ENCODE measurements at places on chromosomes 5 and 9. TPM values are rescaled to one million over a fixed set of nuclear protein-coding genes. Genes with fewer than 3 reads are reported as not detected.

DNA sequence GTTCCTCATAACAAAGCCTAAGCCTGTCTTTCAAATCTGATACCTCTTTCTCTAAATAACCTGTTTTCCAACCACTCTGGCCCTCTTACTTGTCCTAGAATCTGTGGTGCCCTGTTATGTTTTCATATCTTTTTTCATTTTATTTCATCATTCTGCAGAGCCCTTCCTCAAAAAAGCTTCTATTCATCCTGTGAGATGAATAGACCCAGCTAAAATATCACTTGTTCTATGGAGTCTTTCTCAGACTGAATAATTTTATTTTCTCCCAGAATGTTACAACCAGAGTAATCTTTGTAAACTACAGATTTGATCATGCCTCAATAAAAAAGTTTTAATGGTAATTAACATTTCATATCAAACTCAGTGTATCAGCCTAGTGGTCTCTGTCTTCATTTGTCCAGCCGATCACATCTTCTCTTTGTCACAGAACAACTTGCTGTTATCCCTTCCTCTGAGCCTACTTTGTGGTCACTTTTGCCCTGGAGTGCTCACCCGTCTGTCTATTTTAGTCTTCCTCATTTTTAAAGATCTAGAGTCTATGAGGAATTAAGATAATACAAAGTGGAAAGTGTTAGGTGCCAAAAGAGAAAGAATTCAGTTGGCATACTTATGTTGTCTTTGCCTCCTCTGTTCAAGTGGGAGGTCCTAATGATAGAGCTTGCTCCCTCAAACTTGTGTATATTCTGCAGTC is 77.8 kb downstream of the ZCCHC7 start:
- no peaks in the 10 kb centered on the region for H3K27me3 ChIP-seq
- no peak for DNase-seq
- peaks cover 63% of the 10 kb centered on the region for H3K4me1 ChIP-seq
- no peak overlapping the region for H3K4me3 ChIP-seq
- peaks cover 5% of the 10 kb centered on the region for H3K36me3 ChIP-seq
- no peak overlapping the region for H3K27ac ChIP-seq

DNA sequence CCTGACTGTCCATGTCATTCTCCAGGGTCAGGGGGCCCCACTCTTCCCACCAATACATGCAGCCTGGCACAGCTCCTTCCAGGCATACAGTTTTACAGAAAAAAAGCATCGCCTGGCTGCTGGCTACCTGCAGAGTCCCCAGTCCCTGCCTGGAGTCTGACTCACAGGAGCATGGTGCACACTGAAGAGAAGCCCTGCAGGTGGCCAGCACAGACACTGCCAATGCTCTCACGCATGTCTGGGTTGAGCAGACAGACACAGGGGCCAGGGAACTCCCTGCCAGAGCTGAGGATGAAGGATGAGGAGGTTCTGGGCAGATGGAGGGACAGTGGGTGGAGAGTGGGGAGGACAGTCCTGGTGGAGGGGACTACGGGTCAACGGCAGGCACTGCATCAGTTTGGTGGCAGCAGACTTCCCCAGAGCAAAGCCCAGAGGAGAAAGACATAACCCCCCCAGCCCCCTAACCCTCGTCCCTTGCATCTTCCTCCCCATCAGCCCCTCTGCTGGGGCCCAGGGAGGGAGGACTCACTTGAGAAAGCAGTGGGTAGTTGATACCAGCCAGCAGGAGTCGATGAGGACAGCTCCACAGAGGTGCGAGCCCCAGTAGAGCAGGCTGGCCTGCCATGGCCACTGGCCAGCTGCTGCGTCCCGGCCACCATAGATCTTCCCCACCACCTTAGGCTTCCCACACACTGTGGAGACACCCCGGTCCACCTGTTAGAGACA is 72.9 kb upstream of the SPTLC1 start:
- H3K27ac ChIP-seq: no peak overlapping the region
- 0 out of 2 replicates have a peak, but pooled peaks cover 2% of the 10 kb centered on the region for H3K4me1 ChIP-seq
- no peak overlapping the region for H3K4me3 ChIP-seq
- H3K36me3 ChIP-seq: no peaks in the 10 kb centered on the region
- H3K27me3 ChIP-seq: no peaks in the 10 kb centered on the region
- no peak for DNase-seq

Gene KIF24
- 3.8 TPM for total RNA-seq

GRCh38 chr9:631596-631995 is 209.9 kb upstream of the DMRT1 start:
- no peak for DNase-seq
- H3K27me3 ChIP-seq: no peaks in the 10 kb centered on the region
- no peak overlapping the region for H3K4me3 ChIP-seq
- no peak overlapping the region for H3K27ac ChIP-seq
- H3K4me1 ChIP-seq: peaks cover 27% of the 10 kb centered on the region
- peaks cover 21% of the 10 kb centered on the region for H3K36me3 ChIP-seq

Gene SMC5
- 21.8 TPM for total RNA-seq

Gene MSX2
- 0.73 TPM for total RNA-seq

Gene CTXN3
- not detected for total RNA-seq

DNA sequence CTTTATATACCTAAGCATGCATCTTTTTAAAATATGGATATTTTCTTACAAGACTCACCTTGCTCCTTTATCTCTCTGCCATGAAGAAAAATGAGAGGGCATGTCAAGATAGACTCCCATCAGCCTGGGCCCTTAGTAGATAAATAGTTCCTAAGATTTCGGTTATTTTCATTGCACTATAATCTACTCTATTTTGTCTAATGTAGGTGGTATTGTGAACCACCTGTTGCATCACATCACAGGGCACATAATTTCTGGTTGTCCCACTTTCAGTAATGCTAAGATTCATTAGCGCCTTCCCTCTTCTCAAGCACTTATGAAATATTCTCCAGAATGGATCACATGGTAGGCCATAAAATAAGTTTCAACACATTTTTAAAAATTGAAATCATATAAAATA is 202.5 kb upstream of the ADRA1B start:
- H3K4me3 ChIP-seq: no peak overlapping the region
- DNase-seq: no peak
- H3K27ac ChIP-seq: no peak overlapping the region

DNA sequence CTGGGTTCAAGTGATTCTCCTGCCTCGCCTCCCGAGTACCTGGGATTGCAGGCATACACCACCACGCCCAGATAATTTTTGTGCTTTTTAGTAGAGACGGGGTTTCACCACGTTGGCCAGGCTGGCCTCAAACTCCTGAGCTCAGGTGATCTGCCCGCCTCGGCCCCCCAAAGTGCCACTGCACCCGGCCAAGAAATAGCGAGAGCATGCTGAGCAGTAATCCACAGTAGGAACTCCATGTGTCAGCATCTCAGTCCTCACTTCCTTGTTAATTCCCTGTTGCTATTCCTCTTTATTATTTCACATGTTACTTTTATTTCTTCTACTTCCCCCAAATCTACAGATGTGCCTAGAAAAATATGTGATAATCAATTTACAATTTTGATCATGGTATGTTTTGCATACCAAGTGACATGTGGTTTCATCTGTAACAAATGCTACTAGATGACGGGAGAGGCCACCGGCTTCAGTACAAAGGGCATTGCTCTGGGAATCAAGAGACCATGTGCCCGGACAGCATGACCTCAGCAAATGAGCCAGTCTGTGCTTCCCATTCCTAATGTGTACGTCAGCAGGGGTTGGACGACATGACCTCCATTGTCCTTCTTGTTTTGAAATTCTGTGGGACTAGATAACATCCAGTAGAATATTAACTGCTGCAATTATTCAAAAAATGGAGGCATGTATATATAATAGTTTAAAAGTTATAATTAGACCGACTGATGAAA is 61.6 kb downstream of the FNBP1 start:
- H3K27ac ChIP-seq: peak overlapping the region; percentile 52
- no peaks in the 10 kb centered on the region for H3K27me3 ChIP-seq
- peaks cover 17% of the 10 kb centered on the region for H3K36me3 ChIP-seq
- H3K4me1 ChIP-seq: no peaks in the 10 kb centered on the region
- DNase-seq: no peak

Gene INSL4
- total RNA-seq: not detected

DNA sequence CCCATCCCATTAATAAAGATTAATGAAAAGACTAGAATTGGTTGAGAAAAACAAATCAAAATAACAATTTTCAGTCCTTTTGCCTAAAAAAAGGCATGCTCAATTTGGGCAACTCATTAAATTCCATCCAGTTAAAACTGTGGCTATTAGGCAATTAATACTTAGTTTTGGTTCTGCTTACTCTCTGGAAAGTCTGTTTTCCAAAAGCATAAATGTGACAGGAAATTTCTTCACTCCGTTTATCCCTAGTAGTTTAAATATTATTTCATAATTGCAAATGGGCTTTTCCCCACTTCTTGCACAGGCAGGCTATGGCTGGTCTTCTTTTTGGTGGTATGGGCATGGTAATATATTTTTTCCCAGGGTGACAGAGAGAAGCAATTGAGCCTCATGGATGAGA is 373.3 kb upstream of the KLF4 start:
- H3K4me1 ChIP-seq: peaks cover 3% of the 10 kb centered on the region
- no peaks in the 10 kb centered on the region for H3K36me3 ChIP-seq
- DNase-seq: no peak
- H3K27me3 ChIP-seq: no peaks in the 10 kb centered on the region

Gene MEGF9
- 0.92 TPM for total RNA-seq

- H3K4me3 ChIP-seq: no peak overlapping the region
- no peak overlapping the region for H3K27ac ChIP-seq
- H3K36me3 ChIP-seq: no peaks in the 10 kb centered on the region
- DNase-seq: peak; percentile 54
- H3K27me3 ChIP-seq: no peaks in the 10 kb centered on the region
Observed at GRCh38 chr5:150513375-150514309, 5.7 kb downstream of the NDST1 start.

- peaks cover 4% of the 10 kb centered on the region for H3K36me3 ChIP-seq
- H3K4me3 ChIP-seq: no peak overlapping the region
- DNase-seq: no peak
Observed at GRCh38 chr5:60961685-60962084, 16.7 kb downstream of the NDUFAF2 start.

DNA sequence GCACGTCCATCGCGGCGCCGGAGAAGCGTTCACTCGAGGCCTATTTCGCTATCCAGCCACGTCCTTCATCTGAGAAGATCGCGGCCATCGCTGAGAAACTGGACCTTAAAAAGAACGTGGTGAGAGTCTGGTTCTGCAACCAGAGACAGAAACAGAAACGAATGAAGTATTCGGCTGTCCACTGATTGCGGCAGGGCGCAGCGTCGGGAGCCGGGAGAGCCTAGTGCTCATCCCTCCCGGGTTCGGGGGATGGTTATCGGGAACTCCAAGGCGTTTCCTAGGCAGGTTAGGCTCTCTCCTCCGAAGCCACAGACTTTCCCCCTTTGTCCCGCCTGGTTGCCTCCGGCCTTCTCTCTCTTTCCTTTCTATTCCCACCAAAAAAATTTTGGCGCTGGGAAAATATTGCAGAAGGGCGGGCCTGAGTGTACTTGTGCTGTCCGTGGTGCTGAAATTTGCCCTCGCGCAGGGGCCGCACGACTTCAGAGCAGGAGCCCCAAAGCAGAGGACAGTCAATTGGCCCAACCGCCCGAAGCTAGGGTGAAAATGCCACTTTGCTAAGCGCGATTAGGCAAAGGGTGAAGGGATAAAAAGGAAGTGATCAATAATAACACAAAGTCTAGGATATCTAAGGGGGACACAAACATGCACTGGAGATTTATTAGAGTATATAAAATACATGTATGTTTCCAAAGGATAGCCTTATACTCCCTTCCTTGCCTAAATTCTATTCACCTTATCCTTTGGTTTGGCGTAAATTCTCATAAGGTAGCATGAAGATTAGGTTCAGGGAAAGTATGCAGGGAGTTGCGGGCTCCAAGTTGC is 1.8 kb downstream of the POU4F3 start:
- H3K4me3 ChIP-seq: peak overlapping the region; percentile 77
- H3K36me3 ChIP-seq: no peaks in the 10 kb centered on the region
- H3K27ac ChIP-seq: no peak overlapping the region
- H3K4me1 ChIP-seq: peaks cover 64% of the 10 kb centered on the region
- DNase-seq: peak; percentile 81

Gene GLRA1
- not detected for total RNA-seq

- no peaks in the 10 kb centered on the region for H3K4me1 ChIP-seq
- no peaks in the 10 kb centered on the region for H3K27me3 ChIP-seq
- peak overlapping the region; percentile 54 for H3K27ac ChIP-seq
Observed at GRCh38 chr9:128625391-128626146, 31.1 kb downstream of the DYNC2I2 start.

Gene DPP7
- 38.9 TPM for total RNA-seq

Gene ARSI
- total RNA-seq: 5.9 TPM

GRCh38 chr5:95773335-95774059 is 42.4 kb downstream of the RHOBTB3 start:
- H3K27ac ChIP-seq: no peak overlapping the region
- DNase-seq: no peak
- no peak overlapping the region for H3K4me3 ChIP-seq

GRCh38 chr5:133228316-133228715 is 176.5 kb downstream of the HSPA4 start:
- H3K27me3 ChIP-seq: no peaks in the 10 kb centered on the region
- H3K4me3 ChIP-seq: no peak overlapping the region
- no peaks in the 10 kb centered on the region for H3K36me3 ChIP-seq
- no peak overlapping the region for H3K27ac ChIP-seq
- H3K4me1 ChIP-seq: peaks cover under 1% of the 10 kb centered on the region

DNA sequence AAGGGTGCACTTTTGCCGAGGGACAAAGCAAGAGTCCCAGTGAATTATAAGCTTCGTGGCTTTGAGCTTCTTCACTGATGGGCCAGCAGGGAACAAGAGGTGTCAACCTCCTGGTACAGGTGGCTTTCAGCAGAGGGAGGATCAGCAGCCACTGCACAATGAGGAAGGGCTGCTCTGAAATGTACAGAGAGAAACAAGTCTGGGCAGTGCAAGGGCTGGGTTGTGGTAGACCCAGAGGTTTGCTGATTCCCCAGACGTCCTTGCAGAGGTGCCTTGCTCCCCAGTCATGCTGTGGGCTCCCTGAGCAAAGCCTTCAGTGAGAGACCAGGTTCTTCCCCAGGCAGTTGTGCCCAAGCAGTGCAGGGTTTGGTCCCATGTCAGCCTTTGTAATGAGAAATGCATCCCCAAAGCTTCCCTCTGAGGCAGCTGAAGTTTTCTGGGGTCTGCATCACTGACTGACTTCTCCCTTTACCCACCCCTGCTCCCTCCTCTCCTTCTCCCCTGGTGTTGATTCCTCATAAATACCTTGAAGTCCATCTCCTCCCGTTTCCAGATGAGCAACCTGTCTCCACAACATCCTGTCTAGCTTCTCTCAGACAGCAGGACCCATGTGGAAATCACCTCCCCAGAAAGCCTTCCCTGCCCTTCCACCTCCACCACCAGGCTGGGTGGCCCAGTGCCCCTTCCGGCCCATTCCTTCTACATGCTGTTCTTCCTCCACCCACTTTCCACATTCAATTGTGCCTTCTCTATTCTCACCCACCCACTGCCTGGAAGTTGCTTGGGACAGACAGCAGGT is 599.6 kb upstream of the ADAMTS16 start:
- DNase-seq: no peak
- no peak overlapping the region for H3K27ac ChIP-seq
- H3K27me3 ChIP-seq: peaks cover 2% of the 10 kb centered on the region
- peaks cover 45% of the 10 kb centered on the region for H3K4me1 ChIP-seq
- H3K36me3 ChIP-seq: peaks cover 4% of the 10 kb centered on the region

GRCh38 chr5:124438903-124439281 is 307.5 kb downstream of the ZNF608 start:
- peak overlapping the region; percentile 22 for H3K4me3 ChIP-seq
- H3K27me3 ChIP-seq: no peaks in the 10 kb centered on the region
- peaks cover 22% of the 10 kb centered on the region for H3K36me3 ChIP-seq
